GM13977 (cell line): ENCODE measurements at places on chromosomes 7 and 10.

DNA sequence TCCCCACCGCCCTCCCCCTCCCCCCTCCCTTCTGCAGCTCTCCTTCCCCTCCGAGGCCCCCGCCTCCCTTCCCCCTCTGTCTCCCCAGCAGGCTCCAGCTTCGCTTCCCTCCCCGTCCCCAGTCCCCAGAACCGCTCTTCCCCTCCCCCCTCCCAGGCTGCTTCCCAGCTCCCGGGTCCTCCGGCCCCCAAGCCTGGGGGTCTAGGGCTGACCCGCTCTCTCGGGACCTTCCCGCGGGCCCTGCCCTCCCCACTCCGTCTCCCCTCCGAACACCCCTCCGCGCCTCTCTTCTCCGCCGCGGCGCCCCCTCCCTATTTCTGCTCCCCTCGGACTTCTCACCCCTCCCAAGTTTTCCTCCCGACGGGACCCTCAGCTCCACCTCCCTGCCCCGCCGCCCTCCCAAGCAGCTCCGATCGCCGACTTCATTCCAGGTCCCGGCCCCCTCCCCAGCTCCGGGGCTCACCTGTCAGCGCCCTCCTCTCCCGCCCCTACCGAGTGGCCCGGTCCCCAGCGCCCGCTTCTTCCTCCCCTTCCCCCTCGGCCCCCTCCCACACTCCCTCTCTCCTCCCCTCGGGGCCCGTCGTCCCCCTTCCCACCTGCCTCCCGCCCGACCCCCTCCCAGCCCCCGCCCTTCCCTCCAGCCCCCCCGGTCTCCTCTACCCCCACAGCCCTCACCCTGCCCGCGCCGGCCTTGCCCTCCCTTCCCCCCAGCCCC, 990 bp downstream of the ZNF467 start:
- DNase-seq = no peak

DNA sequence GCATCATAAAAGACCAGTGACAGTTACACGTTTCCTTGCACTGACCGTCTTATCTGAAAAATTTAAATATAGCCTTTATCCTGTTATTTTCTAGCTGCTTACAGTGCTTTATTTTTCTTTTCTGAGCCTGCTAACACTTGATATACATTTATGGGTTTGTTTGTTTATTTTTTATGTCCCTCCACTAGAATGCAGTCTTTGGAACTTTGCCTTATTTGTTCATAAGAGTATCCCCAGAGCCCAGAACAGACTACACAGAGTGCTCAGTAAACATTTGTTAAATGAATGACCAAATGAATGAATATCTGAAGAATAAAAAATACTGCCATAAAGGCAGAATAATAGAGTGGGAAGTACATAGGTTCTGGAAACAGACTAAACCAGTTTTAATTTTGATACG, 202.3 kb upstream of the LRRN3 start:
- DNase-seq = no peak

- peak; percentile 17 for DNase-seq
These were observed 174.8 kb upstream of the FZD1 start for GRCh38 chr7:91089382-91089963.

DNA sequence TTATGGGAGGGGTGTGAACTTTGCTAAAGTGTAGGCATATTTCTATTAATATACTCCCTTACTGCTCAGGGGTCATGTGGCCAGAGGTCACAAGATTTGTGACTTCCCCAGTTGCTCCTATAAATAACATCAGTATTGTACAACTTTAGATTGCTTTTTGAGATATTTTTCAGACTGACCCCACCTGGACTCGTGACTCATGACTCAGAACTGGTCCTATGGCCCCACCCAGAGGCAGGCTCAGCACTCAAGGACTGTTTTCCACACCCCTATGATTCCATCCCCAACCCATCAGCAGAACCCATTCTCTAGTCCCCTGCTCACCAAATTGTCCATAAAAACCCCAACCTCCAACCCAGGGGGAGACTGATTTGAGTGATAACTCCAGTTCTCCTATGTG, 2.7 kb upstream of the CUL2 start:
- no peak for DNase-seq

GRCh38 chr7:32169228-32169627, 99.0 kb upstream of the PDE1C start:
- no peak for DNase-seq

DNA sequence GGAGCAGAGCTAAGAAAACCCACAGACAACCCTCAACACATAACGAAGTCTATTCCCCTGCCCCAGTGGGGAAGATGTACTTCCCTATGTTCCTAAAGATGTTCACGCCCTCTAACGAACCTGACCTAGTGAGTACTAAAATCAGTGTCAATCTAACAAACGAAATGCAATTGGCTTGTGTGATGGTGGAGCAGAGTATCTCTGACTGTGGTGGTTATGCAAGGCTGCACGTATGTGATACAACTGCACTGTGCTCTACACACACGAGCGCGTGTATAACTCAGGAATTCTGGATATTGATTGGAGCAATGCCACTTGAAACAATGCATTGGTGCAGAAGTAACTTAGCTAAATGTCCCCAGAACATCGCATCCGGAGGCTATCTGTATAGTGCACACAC, 1.3 kb downstream of the ANKRD16 start:
- no peak for DNase-seq

GRCh38 chr10:13276749-13277365, 23.0 kb downstream of the PHYH start:
- no peak for DNase-seq

DNA sequence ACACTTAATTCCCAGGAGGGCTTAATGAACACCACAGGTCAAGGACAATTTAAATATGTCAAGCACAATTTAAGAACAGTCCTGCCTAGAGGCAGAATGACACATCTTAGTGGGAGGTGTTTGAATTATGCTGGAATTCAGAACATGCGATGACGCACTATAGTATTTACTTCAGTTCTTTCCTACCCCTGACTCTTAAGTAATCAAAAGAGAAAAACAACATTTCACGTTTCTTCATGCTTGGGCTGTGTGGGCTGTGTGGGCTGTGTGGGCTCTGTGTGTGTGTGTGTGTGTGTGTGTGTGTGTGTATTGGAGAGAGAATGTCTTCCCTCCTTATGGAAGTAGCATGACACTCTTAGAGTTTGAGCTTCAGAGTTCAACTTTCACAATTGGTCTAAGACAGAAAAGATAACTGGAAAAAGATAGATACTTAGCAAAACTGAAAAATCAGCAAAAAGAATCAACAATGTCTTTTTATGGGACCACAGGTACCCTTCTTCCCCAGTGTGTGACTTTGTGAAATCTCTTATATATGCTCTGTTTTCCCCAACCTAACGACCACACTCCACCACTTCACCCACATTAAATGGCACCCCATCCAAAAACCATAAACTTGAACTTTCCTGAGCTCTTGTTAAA, 33.7 kb upstream of the CABCOCO1 start:
- DNase-seq = no peak
